ENCODE measurements at places on chromosomes 7 and 10. TPM values are rescaled to one million over a fixed set of nuclear protein-coding genes. Genes with fewer than 3 reads are reported as not detected.

The CALCR gene
- 0.66 TPM for total RNA-seq

The ZNF3 gene
- 24.5 TPM for total RNA-seq

- DNase-seq, result peak; percentile 65
Observed at GRCh38 chr10:61900829-61901792, at the start of gene ARID5B. TSS of gene ARID5B (plus strand) at chr10:61901699. CDS start at chr10:61901710, 11 bp downstream.

- no peak for DNase-seq
Observed at GRCh38 chr7:101690061-101690460, 61.0 kb upstream of the MYL10 start.

GRCh38 chr10:129843131-129843541 is 120.9 kb downstream of the EBF3 start:
- DNase-seq, result no peak

GRCh38 chr10:17673471-17674061 is 29.6 kb downstream of the STAM start:
- DNase-seq, result no peak

DNA sequence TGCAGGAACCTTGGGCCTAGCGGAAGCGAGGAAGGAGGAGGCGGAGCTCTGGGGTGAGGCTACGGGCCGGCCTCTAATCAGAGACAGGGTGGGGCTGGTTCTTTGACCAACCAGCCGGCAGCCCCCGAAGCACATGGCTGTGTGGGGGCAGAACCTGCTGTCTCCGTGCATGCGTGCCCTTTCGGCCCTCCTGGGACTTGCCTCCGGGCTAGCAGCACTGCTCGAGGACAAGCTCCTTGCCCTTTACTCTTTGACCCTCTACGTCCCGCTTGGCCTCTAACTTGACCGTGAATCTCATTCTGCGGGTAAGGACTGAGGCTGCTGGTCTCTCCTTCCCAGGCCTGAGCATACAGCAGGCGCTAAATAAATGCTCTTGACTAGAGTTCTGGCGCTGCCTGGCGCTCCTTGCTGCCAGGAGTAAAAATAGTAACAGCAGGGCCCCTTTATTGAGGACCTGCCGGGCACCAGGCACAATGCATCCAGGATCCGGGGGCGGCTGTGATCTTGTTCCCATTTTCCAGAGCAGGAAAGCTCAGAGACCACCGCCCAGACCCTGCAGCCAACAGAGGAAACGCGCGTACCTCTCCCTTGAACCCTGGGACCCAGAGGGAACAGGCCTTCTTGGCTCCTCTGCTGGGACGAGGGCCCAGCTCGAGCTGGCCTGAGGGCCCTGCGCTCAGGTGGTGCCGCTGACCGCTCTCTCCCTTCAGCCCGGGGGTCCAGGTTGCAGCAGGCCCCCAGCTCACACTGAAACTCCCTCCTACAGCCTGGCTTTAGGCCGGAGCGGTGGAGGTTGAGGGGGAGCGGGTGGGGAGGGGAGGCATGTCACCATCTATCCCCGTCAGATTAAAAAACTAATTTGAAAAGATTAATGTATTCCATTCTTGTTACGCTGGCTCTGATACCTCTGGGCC is 2.7 kb upstream of the COMTD1 start:
- DNase-seq, result no peak

The CAMK2B gene
- total RNA-seq, result 14.7 TPM

The EVX1 gene
- not detected for total RNA-seq

The MRLN gene
- not detected for total RNA-seq

The TAS2R3 gene
- 3.3 TPM for total RNA-seq

The RTKN2 gene
- not detected for total RNA-seq

The GALNT17 gene
- 66.0 TPM for total RNA-seq

GRCh38 chr7:108014747-108015682 is 12.1 kb upstream of the LAMB1 start:
- DNase-seq, result no peak

GRCh38 chr10:96470116-96470743 is 43.5 kb downstream of the TLL2 start:
- no peak for DNase-seq

The SH2D4B gene
- not detected for total RNA-seq

The TRA2A gene
- total RNA-seq, result 40.8 TPM

The EGFR gene
- 128 TPM for total RNA-seq

DNA sequence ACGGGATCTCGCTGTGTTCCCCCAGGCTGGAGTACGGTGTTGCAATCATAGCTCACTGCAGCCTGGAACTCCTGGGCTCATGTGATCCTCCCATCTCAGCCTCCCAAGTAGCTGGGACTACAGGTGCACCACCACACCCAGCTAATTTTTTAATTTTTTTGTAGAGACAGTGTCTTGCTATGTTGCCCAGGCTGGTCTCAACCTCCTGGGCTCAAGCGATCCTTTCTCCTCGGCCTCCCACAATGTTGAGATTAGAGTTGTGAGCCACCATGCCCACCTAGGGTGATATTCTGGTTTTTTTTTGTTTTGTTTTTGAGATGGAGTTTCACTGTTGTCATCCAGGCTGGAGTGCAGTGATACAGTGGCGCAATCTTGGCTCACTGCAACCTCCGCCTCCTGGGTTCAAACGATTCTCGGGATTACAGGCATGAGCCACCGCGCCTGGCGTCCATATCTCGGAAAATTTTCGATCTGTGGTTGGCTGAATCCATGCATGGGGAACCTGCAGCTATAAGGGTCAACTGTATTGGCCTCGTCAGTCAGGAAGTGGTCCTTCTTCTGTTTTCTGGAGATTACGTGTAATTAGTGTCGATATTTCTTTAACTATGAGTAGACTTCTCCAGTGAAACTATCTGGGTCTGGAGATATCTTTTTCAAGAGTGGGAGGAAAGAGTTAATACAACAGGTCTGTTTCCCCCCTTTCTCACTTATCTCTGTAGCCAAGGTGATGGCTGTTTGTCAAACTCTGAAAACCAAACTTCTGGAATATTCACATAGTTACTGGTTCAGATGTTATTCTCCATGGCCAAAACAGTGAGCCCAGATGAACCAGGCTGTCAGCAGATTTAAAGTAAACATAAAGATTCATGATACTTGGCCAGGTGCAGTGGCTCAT is 21.0 kb upstream of the FIS1 start:
- no peak for DNase-seq

The SVOPL gene
- not detected for total RNA-seq

The GPNMB gene
- total RNA-seq, result 156 TPM
